ENCODE measurements at places on chromosomes 4 and X.

- DNase-seq: peak; percentile 68
These were observed 27.3 kb downstream of the PRDX4 start for GRCh38 chrX:23694606-23695005.

DNA sequence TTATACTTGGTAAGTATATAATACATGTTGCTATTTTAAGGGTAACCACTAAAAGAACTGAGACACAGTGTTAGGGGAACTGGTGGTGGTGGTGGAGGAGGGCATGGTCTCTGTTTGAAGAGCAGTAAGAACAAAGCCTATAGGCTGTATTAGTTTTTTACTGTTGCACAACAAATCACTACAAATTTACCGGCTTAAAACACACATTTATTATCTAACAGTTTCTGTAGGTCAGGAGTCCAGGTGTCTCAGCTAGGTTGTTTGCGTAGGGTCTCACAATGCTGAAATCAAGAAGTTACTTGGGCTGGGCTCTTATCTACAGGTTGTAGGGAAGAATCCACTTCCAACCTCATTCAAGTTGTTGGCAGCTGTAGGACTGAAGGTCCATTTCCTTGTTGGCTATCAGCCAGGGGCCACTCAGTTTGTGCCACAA lies 52.6 kb downstream of the CASK start:
- DNase-seq: no peak

GRCh38 chrX:6163721-6164120 lies 64.9 kb downstream of the NLGN4X start:
- DNase-seq: no peak

- DNase-seq: peak; percentile 17
These were observed 21.3 kb upstream of the CDKN2AIP start for GRCh38 chr4:183422962-183423631.

DNA sequence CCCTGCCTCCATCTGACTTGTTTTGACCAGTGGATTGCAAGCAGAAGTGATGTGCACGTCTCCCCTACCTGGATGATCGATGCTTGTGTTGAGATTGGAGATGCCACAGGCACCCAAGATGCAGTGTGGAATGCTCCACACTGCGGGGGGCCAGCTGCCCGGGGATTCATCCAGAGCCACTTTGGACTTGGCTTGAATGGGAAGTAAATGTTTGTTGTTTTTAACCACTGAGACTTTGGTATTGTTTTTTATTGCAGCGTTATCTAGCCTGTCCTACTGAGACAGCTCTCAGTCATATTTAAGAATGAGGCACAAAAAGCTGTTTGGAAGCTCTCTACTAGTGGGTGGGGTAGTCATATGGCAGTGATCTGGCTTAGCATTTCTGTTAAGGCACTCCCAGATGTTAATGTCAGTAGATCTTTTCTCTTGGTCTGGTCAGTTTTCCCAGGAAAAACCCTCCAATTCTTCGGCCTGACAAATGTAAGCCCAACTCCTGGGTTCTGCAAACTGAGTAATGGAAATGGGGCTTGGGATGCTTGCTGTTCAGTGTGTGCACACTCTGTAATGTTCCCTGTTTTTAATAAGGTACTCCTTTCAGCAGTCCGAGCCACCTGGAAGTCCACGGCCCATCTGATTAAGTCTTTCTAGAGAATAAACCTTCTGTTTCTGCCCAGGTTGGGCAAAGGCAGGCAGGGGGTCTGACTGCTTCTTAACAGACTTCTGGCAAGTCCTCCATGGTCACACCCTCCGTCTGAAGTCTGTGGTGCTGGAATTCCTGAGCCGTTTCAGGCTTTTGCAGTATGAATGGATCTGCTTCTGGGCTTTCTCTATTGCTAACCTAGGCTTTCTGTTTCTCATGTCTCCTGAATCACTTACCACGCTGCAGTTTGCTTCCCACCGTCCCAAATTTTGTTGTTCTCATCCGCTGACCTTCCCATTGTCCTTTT lies 74.8 kb downstream of the WWC2 start:
- no peak for DNase-seq

- no peak for DNase-seq
These were observed 1.5 kb downstream of the RADX start for GRCh38 chrX:106613277-106613676.

DNA sequence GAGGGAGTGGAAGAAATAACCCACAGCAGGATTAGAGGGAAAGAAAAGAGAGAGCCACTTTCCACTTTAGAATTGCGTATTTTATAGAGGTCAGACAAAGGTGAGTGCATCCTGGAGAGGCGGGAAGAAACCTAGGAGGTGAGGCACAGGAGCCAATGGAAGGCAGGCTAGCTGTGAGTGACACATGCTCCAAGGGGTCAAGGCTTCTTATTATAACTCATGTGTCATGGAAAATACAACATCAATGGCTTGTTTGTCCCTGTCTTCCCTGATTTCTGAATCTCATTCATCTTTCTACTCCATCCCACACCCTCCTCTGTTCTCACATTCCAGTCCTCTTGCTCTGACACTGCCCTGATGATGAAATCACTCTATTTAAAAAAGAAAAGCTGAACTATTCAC lies 14.4 kb downstream of the ANXA3 start:
- DNase-seq: no peak

DNA sequence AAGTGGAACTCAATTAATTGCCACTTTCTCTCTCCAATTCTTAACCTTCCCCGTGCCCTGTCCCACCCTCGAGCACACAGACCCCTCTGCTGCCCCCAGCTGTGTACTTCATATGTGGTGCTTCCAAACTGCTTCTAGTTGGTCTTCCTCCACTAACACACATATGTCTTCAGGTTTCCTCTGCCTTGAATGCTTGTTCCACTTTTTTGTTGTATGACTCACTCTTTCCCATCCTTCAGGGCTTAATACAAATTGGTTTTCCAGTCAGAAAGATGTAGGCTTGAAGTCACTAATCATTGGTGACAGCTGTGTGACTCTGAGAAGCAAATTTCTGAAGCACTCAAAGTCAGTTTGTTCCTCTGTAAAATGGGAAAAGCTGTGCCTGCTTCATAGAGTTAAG lies 30.6 kb downstream of the TRIM2 start:
- no peak for DNase-seq

GRCh38 chr4:70984589-70984988 lies 8.9 kb upstream of the DCK start:
- DNase-seq: no peak

GRCh38 chr4:180285796-180286195 lies 1957.4 kb upstream of the TENM3 start:
- DNase-seq: no peak

- no peak for DNase-seq
These were observed 23.9 kb upstream of the HSD17B10 start for GRCh38 chrX:53458082-53458481.

GRCh38 chr4:152243206-152243605 lies 292.7 kb downstream of the FBXW7 start:
- no peak for DNase-seq

DNA sequence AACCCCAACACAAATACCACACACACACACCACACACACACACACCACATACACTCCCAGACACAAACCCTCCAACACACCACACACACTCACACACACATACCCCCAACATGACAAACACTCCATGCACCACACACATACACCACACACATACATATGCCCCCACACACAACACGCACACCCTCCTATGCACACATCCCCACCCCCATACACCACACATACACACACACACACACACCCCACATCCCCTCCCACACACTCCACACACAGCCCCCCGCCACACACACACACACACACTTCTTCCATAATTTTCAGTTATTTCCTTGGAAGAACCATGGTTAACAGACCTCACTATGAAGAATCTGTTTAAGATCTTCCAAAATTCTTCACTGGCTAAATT lies 173.5 kb upstream of the KCNIP4 start:
- no peak for DNase-seq

- no peak for DNase-seq
These were observed 45.0 kb downstream of the TMEM47 start for GRCh38 chrX:34612036-34612435.

DNA sequence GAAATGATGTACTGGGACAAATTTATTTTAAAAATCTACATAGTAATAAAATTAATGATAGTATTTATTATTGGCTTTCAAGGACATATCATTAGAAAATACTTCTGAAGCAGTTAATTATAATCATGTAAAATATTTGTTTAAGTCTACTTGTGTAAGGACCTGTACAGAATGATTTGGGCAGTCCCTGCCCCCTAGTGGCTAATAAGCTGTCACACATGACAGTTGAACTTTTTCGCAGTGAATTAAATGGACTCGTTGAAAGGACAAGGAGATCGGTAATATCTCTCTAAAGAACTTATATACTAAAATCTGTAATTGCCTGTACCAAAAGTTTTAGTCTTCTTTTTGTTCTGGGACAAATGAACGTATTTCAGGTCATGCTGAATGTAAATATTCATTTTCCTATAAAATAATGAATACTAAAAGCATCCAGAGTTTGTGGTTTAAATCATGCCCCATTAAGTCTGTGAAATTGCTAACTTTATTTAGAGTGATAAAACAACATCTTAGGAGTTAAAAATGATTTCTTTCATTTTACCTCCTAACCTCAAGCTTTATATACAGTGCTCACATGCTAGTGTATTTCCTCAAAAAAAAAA lies 13.6 kb downstream of the EXOC1 start:
- DNase-seq: peak; percentile 73

DNA sequence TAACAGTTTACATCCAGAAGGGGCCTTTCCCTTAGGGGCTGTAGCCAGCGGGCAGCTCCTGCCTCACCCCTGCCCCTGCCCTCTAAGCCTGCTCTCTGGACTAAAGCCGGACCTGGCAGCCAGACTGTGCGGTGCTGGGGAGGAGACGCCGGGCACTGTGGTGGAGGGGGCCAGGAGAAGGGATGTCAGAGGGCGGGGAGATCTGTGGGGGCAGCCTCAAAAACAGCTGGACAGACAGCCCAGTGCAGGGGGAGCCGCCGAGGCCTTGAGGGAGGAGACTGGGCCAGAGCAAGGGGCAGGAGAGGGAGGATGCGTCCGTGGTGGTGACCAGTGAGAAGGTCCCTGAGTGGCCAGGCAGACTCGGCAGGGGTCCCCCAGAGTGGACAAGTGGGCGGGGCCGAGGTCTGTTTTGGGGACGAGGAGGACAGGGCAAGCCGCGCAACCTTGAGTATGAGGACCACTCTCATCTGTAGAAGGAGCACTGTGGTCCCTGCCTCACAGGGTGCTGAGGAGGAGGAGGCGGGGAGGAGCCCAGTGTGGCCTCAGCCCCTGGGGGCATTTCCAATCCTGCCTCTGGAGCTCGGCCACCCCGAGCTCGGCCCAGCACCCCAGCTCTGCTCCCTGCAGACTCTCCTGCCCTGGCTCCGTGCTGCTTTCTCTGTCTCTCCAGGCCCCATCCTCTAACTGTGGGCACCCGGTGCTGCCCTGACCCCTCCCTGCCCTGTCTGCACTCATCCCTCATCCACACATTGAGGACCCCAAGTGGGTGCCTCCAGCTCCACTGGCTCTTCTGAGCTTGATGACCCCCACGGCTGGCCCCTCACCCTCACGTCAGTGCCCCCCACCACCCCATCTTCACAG lies 59.2 kb upstream of the NKX1-1 start:
- DNase-seq: no peak

DNA sequence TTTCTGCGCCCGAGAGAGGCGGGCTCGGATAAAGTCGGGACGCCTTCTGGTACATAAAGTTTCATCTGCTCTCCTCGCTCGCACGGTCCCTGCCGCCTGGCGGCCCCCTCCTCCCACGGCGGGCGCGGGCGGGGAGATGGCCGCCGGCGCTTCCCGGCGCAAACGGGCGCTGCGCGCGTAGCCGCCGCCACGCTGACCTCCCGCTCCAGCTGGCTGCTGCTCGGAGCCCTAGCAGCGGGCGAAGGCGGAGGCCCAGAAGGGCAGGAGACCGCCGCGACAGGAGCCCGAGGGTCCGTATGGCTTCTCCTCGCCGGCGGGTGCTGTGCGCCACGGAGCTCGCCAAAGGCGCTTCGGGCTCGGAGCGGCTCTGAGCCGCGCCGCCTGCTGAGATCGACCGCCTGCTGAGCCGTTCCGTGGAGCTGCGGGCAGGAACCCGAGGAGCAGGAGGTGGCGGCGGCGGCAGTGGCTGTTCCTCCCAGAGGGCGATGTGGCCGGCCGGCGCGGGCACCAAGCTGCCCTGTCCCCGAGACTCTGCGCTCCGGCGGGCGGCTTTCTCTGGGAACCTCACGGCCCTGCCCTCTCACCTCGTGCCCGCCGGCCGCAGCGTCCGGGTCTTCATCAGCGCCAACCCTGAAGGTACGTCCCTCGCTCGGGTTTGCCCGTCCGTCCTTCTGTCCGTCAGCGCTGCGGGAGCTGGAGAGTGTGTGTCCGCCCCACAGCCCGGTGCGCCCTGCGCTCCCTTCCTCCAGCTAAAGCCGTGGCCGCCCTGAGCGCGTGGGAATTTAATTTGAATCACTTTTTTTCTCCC lies at the start of gene NWD2:
Gene NWD2, plus strand, starts transcription at position 161 of the 808 bp plus-strand sequence. Its CDS starts 325 bp downstream, at position 486.
- DNase-seq: peak; percentile 4

DNA sequence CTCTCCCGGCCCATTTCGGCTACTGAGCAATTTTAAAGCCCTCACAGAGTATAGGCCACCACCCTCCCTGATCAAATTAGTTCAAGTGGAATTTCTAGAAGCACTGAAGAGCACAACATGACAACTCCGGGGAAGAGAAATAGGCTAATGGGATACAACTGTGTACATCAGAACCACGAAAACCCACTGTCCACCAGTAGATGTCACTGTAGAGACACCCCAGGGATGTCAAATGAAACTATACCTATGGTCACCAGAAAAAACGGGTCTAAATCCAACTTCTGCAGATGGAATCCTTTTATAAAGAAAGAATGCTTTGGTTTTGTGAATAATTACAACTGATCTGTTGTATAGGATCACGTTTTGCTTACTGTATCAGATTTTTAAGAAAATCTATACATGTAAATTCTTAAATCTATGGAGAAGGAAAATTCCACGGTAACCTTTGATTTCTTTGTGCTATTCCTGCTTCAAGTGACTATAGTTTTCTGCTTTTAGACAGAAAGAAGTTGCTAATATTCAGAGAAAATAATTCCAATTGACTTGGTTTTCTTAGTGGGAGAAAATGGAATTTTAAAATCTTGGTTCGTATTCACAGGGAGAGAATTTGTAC lies 29.5 kb upstream of the MAP3K15 start:
- DNase-seq: peak; percentile 71

GRCh38 chrX:32804034-32804433 lies 407.3 kb downstream of the DMD start:
- no peak for DNase-seq

DNA sequence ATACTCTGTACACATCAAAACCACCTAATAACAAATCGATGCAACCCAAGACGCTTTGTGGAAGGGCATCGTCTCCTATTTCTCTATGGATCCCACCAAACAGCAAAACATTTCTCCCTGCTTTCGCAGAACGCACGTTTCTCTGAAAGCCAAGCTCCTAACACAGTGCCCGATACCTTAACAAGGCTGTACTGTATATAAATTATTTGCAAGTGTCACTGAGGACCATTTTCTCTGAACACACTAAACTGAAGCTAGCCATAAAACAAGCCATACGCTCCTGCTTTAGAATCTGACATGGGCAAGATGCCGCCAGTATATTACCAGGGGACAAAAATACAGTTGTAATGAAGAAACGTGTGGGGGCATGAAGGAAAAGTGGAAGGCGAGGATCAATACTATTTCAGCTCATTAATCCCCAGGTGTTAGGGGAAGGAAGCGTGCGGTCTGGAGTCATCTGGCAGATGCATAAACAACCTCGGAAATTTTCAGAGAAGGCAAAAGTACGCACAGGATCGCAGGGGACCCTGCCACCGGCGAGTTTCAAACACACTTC lies 703 bp downstream of the KCNIP4 start:
- DNase-seq: no peak

GRCh38 chr4:48041535-48042137 lies 25.1 kb downstream of the NIPAL1 start:
- DNase-seq: no peak

GRCh38 chr4:138689187-138689586 lies 326.4 kb upstream of the NOCT start:
- no peak for DNase-seq

- no peak for DNase-seq
These were observed 17.5 kb downstream of the MAGEA9B start for GRCh38 chrX:149569770-149570169.

Data from NCI-H82 (cell line).